Activated CD4-positive, alpha-beta T cell treated with anti-CD3 and anti-CD28 coated beads for 1 hour (primary cell): ENCODE measurements at places on chromosomes 4 and X.

GRCh38 chrX:116756958-116757357, 294.2 kb upstream of the CT83 start:
- DNase-seq, result no peak

- no peak for DNase-seq
Measured at GRCh38 chr4:101014417-101014816, 332.9 kb downstream of the PPP3CA start.

GRCh38 chrX:153970357-153971123, 1.1 kb downstream of the HCFC1 start:
- DNase-seq, result no peak

GRCh38 chr4:88745581-88746163, 48.0 kb upstream of the NAP1L5 start:
- no peak for DNase-seq

DNA sequence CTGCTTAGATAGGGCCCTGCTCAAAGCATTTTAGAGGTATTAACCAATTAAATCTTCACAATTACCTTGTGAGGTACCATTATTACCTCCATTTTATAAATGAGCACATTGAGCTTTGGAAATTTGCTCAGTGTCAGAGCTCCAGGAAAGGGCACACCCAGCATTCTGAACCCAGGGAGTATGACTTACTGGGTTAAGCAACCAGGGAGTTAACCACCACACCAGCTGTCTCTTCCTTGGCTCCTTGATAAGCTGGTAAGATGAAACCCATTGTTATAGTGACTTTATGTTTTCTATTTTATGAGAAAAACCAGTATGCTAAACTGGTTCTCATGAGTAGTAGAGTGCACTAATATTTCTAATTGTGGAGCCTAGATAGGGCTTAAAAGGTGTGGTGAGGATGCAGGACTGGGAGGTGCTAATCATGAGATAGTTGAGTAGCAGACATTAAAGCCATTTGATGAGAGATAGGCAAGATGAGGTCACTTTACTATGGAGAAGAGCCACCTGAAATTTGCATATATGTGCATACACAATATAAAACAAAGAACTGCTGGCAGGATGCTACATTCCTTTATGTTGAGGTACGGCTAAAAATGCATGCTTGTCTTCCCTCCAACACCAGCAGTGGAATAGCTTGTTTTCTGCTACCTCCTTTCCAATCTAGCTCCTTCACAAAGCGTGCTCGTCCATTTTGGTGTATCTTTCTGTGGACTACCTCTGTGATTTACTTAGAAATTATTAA, 556.1 kb downstream of the SPRY1 start:
- no peak for DNase-seq

DNA sequence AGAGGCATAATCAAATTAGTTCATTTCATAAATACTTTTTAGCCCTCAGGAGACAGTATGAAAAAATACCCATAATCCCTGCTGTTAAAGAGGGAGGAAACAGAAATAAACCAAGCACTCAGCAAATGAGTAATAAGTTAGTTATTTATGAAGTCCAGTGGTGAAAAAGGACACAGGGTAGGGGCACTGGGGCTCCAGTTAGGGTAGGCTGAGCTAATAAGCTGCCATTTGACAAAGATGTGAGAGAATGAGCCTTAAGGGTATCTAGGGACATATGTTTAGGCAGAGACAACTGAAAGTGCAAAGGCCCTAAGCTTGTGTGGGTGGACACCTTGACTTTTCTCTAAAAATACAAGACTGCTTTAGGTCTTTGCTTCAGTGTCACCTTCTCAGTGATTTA, 94.4 kb downstream of the IL15 start:
- DNase-seq, result no peak

- no peak for DNase-seq
Measured at GRCh38 chrX:26253526-26253925, 37.6 kb downstream of the MAGEB5 start.
